ENCODE measurements at places on chromosomes 2 and 18. TPM values are rescaled to one million over a fixed set of nuclear protein-coding genes. Genes with fewer than 3 reads are reported as not detected.

The SCYGR8 gene
- not detected for total RNA-seq

DNA sequence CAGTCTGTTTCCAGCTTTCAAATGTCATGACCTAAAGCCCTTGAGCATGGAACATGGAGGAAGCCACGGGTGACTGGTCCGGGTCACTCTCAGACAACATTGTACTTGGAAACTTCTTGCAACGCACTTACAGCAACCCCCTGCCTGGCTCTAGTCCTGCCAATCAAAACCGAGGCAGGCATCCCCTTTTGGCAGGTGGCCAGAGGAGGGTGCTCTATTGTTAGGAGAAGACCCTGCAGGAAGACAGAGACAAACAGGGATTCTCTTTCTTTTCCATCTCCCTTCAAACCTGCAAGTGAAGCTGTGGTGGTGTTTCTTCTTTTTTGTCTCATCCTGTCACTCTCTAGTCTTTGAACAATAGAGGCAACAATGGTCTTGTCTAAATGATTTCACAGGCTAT is 667.2 kb downstream of the ZEB2 start:
- H3K4me3 ChIP-seq: no peak overlapping the region
- DNase-seq: peak; percentile 18
- H3K36me3 ChIP-seq: no peaks in the 10 kb centered on the region
- H3K27me3 ChIP-seq: no peaks in the 10 kb centered on the region
- H3K4me1 ChIP-seq: no peaks in the 10 kb centered on the region

DNA sequence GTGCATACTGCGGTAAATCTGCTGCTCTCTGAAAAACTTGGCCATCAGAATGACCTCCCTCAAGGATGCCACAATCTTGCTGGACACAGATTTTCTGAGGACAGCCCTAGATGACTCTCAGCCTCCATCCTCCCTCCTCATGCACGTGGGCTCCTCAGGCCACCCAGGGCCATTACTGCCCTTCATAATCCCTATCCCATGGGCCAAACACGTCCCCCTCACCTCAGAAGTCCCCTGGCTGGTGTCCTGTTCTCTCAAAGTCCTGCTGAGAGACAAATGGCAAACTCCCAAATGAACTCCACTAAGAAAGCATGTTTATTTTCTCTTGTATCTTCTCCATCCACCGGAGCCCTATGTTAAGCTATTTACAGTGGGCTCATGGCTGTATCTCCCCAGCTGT is 125.7 kb downstream of the MRO start:
- no peaks in the 10 kb centered on the region for H3K36me3 ChIP-seq
- no peaks in the 10 kb centered on the region for H3K27me3 ChIP-seq
- H3K27ac ChIP-seq: no peak overlapping the region
- no peak overlapping the region for H3K4me3 ChIP-seq
- H3K4me1 ChIP-seq: no peaks in the 10 kb centered on the region
- no peak for DNase-seq

DNA sequence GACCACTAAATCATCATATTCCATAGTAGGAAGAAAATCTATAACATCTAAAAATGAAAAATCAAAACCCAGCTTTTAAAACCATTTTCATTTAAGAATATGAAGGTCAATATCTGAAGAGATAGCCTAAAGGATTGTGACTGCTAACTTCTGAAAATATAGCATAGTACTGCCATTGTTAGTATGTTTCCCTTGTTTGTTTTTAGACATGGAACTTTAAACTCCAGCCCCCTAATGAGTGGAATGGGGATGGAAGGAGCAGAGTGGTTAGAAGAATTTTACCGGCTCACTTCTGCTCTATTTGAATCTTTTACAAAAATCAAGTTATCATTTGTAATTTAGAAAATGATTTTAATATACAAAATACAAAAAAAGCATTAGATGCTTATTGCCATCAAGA is 169.0 kb downstream of the CD226 start:
- no peak overlapping the region for H3K27ac ChIP-seq
- no peaks in the 10 kb centered on the region for H3K27me3 ChIP-seq
- H3K4me1 ChIP-seq: no peaks in the 10 kb centered on the region

DNA sequence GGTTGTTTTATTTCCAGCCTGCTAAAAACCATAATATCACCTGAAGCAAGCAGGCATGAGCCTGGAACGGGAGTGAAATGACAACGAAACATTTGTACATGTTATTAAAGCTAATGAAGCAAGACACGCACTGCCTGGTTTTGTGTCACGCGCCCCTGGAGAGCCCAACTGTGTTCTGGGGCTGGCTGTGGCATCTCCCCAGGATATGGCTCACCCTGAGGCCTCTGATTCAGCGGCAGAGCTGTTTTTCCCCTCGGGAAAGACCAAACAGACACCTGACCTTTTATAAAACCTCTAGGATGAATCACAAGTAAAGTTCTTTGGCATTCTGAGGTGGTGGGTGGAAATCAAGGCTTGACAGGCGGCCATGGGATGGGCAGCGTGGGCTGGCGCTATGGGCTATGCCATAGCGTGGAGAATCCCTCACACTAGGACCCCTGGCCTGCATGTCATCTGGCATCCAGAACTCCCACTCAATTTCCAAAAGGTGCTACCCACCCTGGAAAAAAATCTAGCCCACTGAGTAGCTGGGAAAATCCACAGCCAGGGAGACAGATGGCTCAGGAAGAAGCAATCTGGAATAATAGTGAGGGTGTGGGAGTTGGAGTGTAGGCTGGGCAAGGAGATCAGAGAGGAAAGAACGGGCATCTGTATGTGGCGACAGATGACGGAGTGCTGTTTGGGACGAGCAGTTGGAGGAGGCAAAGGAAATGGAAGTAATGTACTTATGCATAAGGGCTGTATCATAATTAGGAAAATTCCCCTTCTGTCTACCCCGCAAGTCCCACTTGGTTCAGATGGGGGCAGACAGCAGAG is 262.0 kb downstream of the AFF3 start:
- no peak for DNase-seq
- H3K36me3 ChIP-seq: no peaks in the 10 kb centered on the region
- H3K27ac ChIP-seq: no peak overlapping the region
- peaks cover 1% of the 10 kb centered on the region for H3K27me3 ChIP-seq
- no peak overlapping the region for H3K4me3 ChIP-seq

Measured in endothelial cell (in vitro differentiated cells).